ENCODE measurements at places on chromosomes 13 and 19.

GRCh38 chr19:23946569-23946968 is 31.9 kb downstream of the ZNF726 start:
- DNase-seq = no peak

GRCh38 chr19:19028526-19028925 is 4.8 kb downstream of the SUGP2 start:
- DNase-seq = no peak

GRCh38 chr13:48163061-48163460 is 68.2 kb upstream of the MED4 start:
- no peak for DNase-seq

- peak; percentile 55 for DNase-seq
Observed at GRCh38 chr13:109780845-109781383, 5.5 kb downstream of the IRS2 start.
